Stimulated activated CD8-positive, alpha-beta memory T cell treated with anti-CD3 and anti-CD28 coated beads, Interleukin-7, amount 100 ng/mL, for 24 hours (primary cell): ENCODE measurements at places on chromosomes 4 and X.

DNA sequence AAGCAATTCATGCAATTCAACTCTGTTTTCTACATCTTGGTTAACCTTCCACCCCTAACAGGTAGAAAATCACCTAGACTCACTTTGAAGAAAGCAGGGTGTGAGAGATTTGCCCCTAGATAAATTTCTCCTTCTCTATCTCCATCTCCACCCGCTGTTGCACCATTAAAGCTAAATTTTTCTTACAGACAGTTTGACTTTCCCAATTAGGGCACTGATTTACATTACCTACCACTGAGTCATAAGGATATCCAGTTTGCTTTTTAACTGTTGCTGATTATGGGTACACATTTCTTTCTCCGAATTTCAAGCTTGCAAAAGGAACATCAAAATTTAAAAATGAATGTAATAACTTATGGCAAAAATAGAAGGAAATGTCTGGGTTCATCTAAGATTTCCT is 13.0 kb downstream of the SLC7A11 start:
- DNase-seq: no peak

DNA sequence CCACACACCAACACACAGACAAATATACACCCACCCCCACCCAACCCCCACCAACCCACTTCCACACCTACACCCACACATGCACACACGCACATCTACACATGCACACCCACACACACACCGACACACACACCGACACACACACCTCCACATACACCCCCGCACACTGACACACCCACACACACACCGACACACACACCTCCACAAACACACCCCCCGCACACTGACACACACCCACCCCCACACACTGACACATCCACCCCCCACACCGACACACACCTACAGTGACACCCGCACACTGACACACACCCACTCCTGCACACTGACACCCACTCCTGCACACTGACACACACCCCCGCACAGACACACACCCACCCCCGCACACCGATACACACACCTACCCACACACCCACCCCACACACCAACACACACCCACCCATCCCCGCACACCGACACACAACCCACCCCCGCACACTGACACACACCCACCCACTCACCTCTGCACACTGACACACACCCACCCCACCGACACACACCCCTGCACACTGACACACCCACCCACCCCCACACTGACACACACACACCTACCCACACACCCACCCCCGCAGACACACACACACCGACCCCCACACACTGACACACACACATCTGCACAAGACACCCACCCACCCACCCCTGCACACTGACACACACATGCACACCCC is 31.1 kb downstream of the FGFRL1 start:
- no peak for DNase-seq

DNA sequence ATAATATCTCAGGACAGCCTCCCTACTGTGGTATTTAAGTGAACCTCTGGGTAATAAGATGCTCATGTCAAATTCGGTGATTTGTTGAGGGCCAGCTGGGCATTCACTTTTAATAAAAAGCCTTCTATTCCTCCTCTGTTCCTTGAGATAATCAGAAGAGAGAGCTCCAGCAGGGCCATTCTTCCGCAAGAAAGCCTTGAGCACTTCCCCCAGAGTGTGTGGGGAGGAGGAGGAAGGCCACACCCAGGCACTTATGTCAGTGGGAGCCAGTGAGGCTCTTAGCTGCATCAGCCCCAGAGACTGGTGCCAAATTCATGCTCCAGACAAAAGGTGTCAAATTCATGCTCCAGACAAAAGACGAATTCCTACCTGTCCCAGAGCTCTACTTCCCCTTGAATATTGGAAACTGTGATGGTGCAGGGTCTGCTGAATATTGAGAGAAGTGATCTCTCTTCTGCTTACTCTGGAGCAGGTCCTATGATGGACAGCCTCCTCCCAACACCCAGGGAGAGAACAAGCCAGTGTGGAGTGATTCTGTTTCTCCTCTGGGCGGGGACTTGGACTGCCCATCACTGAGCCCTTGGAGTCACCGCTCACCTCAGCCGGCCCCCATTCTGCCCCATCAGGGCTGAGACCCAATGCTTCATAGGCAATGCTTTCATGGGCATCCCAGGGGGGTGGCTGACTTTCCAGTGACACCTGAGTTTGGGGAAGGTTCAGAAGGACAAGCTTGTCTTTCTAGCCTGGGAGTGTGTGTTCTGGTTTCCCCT is 68.1 kb downstream of the FHDC1 start:
- no peak for DNase-seq

- no peak for DNase-seq
Observed at GRCh38 chr4:161604516-161605300, 559.1 kb downstream of the FSTL5 start.

DNA sequence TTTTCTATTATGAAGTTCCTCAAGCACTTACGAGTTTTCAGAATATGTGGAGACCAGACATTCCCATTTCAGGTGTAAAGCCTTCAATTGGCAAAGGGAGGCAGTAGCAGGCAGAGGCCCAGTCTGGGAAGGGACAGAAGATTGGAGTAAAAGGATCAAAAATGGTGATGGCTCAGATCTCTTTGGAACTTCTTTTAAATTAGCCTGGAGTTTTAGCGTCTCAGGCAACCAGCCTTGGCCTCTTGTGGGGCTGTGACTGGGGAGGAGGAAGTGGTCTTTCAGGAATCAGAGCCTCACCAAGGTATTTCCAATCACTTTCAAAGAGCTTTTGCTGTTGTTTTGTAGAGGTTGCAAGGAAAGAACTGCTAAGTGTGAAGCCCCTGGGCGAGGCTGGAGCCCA is 239.1 kb downstream of the FRAS1 start:
- no peak for DNase-seq

GRCh38 chrX:25519258-25519657 is 503.5 kb upstream of the ARX start:
- DNase-seq: no peak

GRCh38 chr4:10761903-10762302 is 77.3 kb upstream of the CLNK start:
- DNase-seq: no peak

DNA sequence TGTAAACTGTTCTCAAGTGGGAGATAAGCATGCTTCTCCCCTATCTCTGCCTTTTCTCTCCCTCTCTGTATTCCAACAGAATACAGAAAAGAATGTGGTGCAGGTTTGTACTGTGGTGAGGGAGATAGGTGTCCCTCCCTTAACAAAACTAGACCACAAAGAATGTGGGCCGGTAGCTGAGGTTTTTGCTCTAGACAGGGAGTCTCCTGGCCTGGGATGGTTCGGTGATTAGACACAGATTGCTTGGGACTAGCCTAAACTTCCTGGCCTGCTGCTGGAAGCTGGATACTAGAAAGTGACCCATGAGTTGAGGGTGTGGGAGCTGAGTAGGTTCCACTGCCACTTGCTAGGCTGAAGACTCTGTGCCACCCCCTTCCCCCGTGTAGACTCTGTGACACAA is 143.0 kb downstream of the CXXC4 start:
- DNase-seq: no peak

DNA sequence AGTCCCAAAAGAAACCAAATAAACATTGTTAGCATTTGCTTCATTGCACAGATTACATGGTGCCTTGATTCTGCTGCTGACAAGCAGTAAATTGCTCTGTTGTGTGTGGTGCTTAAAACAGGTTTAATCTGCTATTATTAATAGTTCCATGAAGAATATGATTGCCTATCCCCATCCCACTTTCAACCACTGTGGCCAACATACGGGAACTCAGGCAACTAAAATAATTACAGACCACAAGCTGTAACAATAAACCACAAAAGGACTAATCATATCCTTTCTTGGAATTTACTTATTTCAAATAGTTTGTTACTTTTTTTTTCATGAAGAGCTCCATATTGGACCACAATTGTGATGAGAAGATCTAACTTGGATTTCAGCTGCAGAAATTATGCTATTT is 131.5 kb downstream of the PACRGL start:
- DNase-seq: no peak

DNA sequence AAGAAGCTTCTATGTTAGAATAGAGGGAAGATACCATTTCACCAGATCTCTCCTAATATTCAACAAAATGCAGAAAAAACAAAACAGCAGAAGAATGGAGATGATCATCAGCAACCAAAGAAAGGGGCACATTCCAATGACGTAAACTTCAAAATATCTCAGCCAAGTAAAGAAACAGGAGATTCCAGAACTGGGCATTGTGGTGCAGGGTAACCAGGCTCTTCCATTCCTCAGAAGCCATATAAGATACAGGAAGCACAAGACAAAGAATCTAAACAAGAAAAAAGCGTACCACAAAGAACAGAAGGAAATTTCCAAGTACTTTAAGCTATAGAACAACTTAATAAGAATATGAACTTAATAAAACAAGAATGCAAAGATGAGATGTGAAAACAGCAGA is 6.9 kb upstream of the ARMCX4 start:
- no peak for DNase-seq

GRCh38 chr4:35125995-35126712 is 1118.2 kb downstream of the ARAP2 start:
- no peak for DNase-seq

GRCh38 chrX:106670631-106671030 is 55.9 kb upstream of the RNF128 start:
- DNase-seq: no peak

GRCh38 chrX:33183361-33183760 is 28.0 kb downstream of the DMD start:
- DNase-seq: no peak

DNA sequence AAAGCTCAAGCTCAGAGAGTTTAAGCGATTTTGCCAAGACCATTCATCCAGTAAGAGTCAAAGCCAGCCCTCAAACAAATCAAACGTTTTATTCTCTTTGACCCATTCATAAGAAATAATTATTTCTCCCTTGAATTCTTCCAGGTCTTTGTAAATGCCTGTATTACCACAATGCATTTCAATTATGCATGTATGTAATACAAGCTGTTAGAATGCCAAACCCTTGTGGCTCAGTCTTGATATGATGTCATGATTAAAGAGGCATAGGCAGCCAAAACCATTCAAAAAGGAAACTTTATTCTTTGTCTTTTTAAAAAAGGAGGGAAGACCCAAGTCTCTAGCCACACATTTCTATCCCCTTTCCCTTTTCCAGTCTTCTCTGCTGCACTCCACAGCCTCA is 56.5 kb upstream of the PGM2 start:
- no peak for DNase-seq

DNA sequence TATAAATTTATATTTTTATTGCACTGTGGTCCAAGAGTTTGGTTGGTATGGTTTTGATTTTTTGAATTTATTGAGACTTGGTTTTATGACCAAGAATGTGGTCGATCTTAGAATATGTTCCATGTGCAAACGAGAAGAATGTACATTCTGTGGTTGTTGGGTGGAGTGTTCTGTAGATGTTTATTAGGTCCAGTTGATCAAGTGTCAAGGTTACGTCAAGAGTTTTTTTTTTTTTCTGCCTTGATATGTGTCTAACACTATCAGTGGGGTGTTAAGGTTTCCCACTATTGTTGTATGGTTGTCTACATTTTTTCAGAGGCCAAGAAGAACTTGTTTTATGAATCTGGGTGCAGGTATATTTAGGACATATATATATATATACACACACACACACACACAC is 10.8 kb downstream of the ETDB start:
- no peak for DNase-seq

- no peak for DNase-seq
Observed at GRCh38 chrX:109281483-109282275, 200.2 kb downstream of the GUCY2F start.

DNA sequence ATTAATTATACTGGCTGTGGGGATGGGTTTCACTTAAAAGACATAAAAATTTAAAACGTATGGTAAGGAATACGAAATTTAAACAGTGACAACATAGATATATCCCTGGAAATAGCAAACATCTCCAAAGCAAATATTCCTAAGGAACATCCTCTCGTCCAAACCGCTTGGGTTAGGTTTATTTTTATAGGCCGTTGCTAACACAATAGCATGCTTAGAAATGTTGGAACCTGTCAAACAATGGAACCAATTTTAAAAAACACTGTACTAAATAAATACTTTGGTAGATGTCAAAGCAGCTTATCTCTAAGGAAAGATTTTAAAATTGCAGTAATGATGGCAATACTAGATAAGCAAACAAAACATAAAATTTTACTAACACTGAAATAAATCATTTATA is 45.4 kb downstream of the SEC24D start:
- no peak for DNase-seq

DNA sequence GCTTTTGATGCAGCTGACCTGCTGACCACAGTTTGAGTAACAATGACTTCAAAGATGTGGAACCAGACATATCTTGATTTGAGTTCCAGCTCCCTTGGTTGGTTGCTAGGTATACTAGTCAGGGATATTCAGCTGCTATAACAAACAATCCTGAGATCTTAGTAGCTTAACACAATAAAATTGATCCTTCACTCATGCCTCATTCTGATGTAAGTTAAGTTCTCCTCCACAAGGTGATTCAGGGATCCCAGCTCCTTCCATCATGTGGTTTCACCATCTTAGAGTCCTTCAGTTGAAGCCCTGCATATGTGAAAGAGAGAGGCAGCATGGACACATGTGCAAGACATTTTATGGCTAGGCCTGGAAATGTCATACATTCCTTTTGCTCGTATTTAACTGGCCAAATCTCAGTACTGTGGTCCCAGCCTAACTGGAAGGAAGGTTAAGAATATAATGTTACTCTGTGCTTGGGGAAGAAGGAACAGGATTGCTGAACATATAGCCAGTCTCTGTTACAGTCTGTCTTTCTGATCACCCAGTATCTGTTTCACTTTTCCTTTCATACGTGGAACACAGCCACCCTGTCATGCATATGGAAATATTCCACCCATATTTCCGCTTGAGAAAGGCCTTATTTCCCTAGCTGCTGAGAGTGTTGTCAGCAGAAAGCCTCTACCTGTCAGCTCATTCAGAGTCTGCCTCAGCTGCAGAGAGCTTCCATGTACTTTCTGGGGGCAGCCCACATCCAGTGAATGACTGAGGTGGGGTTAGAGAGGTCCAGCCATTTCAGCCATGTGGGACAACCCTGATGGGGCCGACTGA is 7.1 kb downstream of the SMIM9 start:
- DNase-seq: no peak

GRCh38 chrX:69523314-69523713 is 19.2 kb downstream of the NALF2 start:
- no peak for DNase-seq

GRCh38 chrX:37651921-37652452 is 33.6 kb upstream of the XK start:
- DNase-seq: no peak

- DNase-seq: no peak
Observed at GRCh38 chr4:73018595-73018994, 50.9 kb downstream of the COX18 start.

DNA sequence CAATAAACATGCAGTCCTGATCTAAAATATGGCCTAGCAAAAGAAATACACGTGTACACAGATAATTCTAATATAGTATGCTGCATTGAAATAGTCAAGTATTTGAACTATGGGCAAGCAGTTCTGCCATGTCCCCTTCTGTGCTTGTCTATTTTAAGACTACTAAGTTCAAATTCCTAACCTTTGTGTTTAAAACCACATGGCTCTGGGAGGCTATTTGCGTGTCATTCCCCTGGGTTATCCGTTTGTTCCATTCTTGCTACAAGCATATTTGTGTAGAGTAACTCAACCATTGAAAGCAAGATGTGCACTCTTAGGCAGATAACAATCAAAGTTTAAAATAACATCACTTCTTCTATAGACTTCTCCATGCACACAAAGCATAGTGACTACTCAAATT is 25.4 kb upstream of the TBC1D1 start:
- no peak for DNase-seq
